ENCODE measurements at places on chromosomes 4 and X.

- no peak for DNase-seq
These were observed 42.9 kb downstream of the F8 start for GRCh38 chrX:154979629-154980028.

GRCh38 chr4:138473339-138473738, 231.2 kb upstream of the SLC7A11 start:
- DNase-seq: no peak

GRCh38 chr4:153573881-153574802, 108.0 kb downstream of the TMEM131L start:
- DNase-seq: peak; percentile 48

GRCh38 chr4:79638735-79639134, 230.7 kb upstream of the GK2 start:
- DNase-seq: no peak

DNA sequence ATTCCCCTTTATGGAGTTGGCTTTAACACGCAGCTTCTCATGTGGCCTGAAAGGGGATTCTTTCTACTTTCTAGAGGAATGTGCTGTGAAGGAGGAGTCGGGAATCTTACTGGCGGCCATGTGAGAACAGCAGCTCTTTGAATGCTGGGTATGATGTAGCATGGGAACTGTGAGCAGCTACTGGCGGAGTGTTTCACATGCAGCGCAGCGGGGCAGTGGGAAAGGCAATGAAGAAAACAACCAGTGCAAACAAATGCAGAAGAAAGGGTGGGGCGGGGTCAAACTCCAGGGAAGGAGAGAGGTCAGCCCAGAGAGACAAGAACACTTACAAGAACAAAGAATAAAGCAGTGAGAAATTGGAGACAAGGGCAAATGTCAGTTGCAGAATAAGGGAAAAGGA, 363.8 kb upstream of the FTHL17 start:
- DNase-seq: no peak

DNA sequence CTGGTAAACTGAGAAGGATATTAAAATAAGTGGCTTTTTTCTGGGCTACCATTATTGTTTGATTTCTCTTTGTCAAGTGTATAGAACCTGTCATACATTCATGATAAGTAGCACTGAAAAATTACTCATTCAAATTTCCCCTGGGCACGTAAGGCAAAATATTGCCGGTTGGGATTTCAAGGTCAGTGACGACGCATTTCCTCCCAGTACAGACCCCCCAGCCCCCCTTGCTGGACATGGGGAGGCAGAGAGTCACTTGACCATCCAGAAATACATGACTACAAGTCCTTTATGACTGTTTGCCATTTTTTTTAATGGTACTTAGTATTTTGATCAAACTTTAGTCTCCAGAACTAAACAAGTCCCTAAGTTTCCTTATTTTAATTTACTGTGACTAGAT, 6.8 kb upstream of the MND1 start:
- DNase-seq: no peak

DNA sequence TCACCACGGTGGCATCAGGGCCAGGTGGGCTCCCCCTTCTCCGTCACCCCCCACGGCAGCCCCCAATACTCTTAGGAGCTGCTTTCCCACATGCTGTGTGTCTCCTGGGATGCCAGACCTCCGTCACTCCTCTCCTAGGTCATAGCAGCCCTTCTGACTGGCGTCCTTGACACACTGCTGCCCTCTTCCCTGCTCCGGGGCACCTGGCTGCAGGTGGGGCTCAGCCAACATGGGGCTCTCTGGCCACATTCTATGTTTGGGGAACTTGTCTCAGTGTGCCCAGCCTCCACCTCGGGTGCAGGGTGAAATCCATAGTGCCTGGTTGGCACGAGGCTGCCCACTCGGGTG, 13.8 kb downstream of the TMEM175 start:
- DNase-seq: no peak

DNA sequence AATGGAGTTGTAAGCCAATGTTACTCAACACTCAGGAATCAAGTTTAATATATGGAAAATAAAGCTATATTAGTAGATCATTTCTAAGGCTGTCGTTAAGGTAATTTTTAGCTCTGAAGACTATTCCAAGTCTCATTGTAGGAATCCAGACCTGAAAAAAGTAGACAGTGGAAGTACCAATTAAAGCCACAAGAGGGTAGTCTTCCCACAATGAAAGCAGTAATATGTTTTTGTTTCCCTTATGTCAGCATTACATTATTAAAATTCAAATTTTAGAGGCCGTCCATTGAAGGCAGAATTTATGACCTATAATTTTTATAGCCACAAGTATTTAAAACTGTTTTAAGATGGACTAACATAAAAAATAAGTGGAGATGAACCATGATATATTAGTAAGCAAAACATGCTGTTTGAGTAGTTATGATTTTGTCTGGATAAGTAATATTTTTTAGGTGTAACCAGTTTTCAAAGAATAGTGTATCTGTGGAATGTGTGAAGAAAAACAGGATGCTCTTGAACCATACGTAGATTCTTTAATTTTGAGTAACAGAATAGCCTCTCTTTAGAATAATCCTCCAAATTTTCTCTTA, 372.6 kb upstream of the TECRL start:
- no peak for DNase-seq

GRCh38 chr4:70833675-70834074, 6.0 kb downstream of the GRSF1 start:
- DNase-seq: no peak

- no peak for DNase-seq
These were observed 1187.7 kb downstream of the ADGRL3 start for GRCh38 chr4:62387808-62388207.

GRCh38 chrX:129876771-129877305, 29.1 kb upstream of the UTP14A start:
- DNase-seq: no peak

DNA sequence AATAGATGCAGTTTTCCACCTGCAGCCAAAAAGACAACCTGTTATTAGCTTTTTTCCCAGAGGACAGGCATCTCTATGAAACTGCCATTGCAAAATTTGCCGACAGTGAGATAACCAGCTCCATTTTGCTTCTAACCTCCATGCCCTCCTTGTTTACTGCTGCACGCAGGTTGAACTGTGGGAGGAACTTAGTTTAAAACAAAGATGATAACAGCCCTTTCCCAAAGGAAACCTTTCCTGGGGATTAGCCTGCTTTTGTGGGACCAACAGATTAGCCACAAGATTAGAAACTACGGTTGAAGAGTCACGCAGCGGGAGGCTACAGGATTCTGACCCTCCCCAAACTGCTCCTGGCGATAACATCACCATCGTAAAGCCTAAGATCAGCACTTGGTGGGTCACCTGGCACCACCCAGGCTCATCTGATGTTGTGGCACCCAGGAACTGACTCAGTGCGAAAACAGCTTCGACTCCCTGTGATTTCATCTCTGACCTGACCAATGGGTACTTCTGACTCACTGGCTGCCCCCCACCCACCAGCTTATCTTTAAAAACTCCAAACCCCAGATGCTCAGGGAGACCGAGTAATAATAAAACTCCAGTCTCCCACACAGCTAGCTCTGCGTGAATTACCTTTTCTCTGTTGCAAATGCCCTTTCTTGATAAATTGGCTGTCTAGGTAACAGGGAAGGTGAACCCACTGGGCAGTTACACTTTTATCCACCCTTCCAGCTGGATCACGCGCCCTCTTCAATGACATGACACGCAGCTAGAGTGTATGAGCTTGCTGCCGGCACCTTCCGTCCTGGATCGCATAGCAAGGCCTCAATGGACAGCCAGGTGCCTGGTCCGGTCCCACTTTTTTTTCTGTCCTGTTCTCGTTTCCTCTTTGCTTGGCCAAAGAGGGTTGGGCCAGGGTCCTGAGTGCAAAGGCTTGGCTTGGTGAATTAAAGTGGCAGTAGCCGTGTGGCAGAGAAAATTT, 27.2 kb downstream of the NOP14 start:
- DNase-seq: peak; percentile 56

- no peak for DNase-seq
These were observed 48.4 kb downstream of the MTM1 start for GRCh38 chrX:150616863-150617198.

GRCh38 chr4:144316869-144317268, 176.4 kb upstream of the GYPA start:
- DNase-seq: no peak

- no peak for DNase-seq
These were observed 112.6 kb downstream of the GLRA2 start for GRCh38 chrX:14641681-14642655.

- DNase-seq: no peak
These were observed 7.9 kb upstream of the UGT2B4 start for GRCh38 chr4:69503558-69503957.

DNA sequence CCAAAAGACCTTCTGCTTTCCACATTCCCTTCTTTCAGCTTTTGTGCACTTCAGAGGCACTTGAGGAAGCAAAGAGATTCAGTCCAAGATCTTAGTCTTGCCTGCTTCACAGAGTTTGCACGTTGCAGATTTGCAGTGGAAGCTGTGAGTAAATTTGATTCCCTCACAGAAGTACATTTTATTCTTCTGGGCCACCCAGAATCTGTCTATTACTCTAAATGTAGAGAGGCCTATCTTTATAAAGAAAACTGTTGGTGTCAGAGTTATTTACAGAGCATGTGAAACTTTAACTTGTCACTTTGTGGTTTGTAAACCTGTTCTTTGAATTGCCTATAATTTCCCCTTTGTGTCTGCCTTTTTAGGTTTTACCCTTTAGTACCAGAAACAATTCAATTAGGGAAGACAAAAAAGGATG, 15.5 kb downstream of the SPRY1 start:
- no peak for DNase-seq

DNA sequence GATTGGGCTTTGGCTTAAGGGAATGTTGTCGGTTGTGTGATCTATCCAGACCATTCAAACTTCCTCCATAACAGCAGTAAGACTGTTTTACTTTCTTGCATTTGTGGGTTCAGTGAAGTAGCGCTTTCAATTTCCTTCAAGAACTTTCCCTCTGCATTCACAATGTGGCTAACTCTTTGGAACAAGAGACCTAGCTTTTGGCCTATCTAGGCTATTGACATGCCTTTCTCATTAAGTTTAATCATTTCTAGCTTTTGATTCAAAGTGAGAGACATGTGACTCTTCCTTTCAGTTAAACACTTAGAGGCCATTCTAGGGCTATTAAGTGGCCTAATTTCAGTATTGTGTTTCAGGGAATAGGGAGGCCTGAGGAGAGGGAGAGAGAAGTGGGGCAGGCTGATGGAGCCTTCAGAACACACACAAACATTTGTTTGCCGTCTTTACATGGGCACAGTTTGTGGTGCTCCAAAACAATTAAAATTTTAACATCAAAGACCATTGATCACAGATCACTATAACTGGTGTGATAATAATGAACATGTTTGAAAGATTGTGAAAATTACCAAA, 34.1 kb downstream of the ADH5 start:
- DNase-seq: no peak

- DNase-seq: no peak
These were observed 176.9 kb downstream of the PDHA2 start for GRCh38 chr4:96016634-96017299.

- no peak for DNase-seq
These were observed 142.4 kb upstream of the FGF13 start for GRCh38 chrX:138853936-138854335.

- no peak for DNase-seq
These were observed 249.7 kb upstream of the TTC29 start for GRCh38 chr4:147195386-147195785.

DNA sequence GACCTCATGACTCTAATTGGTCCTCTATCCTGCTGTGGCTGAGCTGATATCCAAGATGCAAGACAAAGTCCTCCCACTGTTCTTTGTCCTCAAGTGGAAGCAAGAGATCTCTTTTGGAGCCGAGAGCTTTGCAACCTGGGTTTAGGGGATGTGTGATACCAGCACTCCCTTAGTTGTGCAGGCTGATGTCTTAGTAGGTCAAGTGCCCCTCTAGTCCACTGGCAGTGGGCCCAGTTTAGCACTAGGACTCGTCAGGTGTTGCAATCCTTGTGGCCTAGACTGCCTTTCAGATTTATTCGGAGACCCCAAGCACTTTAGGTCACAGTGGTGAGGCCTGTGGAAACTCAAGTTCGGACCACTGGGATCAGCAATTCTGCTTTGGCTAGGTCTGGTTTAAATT, 64.0 kb downstream of the GPRASP3 start:
- no peak for DNase-seq

- no peak for DNase-seq
These were observed 14.2 kb upstream of the TIMM8A start for GRCh38 chrX:101362757-101363156.

- no peak for DNase-seq
These were observed 215.5 kb downstream of the GPAT3 start for GRCh38 chr4:83751336-83751949.

DNA sequence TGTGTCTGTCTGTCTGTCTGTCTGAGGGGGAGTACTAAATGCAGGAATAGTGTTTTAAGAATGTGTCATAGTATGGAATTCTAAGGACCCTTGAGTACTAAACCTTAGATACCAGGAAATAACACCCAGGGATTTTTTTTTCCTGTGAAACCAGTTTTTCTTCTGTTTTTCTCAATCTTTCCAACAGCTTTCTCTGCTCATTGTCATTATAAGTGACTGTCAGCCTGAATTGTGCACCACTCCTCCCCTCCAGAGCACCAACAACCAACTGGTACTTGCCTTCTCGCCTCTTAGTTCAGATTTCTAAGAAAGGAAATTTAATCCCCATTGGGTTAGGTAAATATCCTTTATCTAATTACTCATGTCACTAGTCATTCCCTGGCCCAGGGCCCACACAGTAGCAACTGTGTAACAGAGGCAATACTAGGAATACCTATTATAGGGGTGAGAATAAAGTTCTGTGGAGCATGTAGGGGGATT, 320.6 kb downstream of the ADGRL3 start:
- DNase-seq: no peak

DNA sequence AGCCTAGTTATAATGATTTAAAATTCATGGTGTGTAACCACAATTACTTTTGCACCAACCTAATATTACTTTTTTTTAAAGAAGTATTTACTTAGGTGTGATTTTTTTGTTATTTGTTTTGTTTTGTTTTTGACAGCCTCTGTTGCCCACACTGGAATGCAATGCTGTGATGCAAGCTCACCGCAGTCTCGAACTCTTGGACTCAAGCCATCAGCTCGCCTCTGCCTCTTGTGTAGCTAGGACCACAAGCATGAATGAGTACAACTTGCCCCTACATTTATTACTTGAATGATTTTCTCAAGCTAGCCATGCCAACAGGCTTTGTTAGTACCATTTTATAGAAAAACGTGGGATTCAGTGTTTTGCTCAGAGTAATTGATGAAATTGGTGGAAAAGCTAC, 488.8 kb upstream of the CPEB2 start:
- no peak for DNase-seq

- no peak for DNase-seq
These were observed 260.8 kb upstream of the PGRMC2 start for GRCh38 chr4:128548381-128548780.
